ENCODE measurements at places on chromosomes 4 and X.

- no peak for DNase-seq
Observed at GRCh38 chrX:1330605-1331004, 6.0 kb upstream of the IL3RA start.

GRCh38 chr4:26337612-26338011 lies 16.8 kb downstream of the RBPJ start:
- no peak for DNase-seq

- DNase-seq = peak; percentile 1
Observed at GRCh38 chrX:135543924-135544323, 23.5 kb downstream of the INTS6L start.

DNA sequence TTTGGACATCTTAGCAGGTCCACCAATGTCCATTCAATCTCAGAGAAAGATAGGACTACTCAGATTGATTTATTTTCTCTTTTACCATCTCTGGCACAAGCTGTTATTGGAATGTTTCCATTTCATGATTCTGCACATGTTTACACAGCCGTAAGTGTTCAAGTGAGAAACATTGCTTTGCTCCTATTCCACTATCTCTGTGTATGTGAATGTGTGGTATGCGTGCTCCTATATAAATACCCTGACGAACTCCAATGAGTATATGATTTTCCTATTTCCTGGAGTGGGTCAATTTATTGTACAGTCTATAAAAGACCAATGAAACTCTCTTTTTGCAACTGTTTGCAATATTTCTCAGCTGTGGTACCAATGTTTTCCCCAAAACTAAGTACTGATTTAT lies 221.0 kb upstream of the GALNT7 start:
- no peak for DNase-seq

GRCh38 chr4:28479666-28480065 lies 1619.0 kb downstream of the STIM2 start:
- no peak for DNase-seq

DNA sequence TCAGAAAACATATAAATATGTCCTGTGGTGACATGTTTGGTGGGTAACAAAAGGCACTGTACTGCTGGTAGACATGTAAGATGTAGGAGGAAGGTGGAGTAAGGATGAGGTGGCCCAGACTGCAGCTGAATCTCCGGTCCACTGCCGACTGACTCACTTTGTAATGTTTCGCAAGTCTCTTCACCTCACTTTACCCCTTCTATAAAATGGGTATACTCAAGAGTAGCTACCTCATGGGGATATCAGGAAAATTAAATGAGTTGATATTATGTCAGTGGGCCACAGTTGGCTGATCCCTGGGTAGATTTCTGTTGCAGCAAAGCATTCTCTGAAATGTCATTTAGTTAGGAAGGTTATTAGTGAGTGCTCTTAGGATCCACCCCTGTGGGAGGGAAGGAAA lies 22.1 kb downstream of the MRFAP1 start:
- DNase-seq = no peak

GRCh38 chr4:188221090-188221489 lies 81.8 kb downstream of the TRIML1 start:
- no peak for DNase-seq

- peak; percentile 75 for DNase-seq
Observed at GRCh38 chrX:86047174-86047935, at the start of gene CHM. CHM (minus strand) TSS chrX:86047558; CDS start chrX:86047532, 26 bp downstream.

GRCh38 chrX:118666521-118666920 lies 60.9 kb upstream of the IL13RA1 start:
- no peak for DNase-seq

DNA sequence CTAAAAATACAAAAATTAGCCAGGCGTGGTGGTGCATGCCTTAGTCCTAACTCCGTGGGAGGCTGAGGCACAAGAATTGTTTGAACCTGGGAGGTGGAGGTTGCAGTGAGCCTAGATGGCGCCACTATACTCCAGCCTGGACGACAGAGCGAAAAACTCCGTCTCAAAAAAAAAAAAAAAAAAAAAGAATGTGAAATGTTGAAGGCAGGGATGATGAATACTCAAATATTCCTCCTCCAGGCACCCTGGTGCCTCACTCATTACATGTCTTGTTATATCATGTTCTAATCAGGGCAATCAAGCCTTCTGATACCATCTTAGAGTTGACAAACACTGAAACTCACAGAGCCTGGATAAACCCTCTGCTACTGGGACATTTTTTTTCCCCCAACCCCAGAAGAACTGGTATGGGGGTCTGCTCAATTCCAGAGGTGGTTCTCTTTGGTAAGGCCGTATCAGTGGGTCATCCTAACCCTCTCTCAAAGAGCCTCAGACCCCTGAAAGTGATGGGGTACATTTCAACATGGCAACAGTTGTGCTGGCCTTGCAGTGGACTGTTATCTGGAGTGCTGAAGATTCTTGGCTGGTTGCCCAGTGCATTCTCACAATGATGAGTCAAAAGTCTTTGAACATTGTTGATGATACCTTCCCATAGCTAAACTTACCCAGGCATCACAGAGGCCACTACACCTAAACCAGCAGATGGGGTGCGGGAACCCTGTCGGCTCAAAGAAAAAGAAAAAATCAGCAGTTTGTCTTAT lies 2.4 kb upstream of the SH3KBP1 start:
- peak; percentile 63 for DNase-seq

GRCh38 chr4:56575820-56576429 lies 70.3 kb downstream of the ARL9 start:
- peak; percentile 35 for DNase-seq

- DNase-seq = peak; percentile 4
Observed at GRCh38 chr4:6362243-6362885, 92.7 kb downstream of the WFS1 start.

DNA sequence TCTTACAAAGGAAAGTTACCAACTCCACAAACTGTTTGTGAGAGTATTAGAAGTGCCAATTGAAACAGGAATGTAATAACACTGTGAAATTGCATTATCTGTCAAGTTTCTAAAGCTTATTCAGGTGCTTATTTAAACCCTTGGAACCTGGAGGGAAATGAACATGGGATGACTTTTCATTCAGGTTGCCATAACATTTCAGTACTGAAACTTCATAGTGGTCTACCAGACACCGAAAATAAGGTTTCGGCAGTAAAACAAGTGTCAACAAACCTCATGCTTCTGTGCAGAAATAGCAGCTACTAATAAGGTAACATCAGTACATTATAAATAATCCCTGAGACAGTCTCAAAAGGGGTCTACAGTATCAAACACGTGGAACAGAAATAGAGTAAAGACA lies 890.7 kb upstream of the INTU start:
- no peak for DNase-seq

DNA sequence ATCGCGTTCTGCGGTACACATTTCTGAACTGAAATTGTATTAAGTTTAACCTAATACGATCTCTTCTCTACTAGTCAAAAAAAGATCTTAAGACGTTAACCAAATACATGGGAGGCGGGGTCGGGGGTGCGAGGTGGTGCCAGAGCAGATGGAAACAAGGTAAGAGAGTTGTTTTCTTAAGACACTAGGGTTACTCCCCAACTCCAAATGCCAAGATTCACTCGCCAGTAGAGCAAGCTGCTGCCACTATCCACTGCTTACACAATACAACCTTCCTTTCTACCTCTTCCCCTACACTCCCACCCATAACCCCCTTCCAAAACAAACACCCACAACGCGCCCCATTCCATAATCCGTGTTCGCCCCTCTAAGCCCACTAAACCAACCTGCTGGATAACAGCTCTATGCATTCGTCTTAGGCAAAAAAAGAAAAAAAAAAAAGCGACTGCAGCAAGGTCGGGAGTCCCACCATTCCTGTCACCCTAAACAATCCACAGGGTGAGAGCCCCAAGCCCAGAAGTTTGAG lies 1.3 kb downstream of the LCORL start:
- DNase-seq = peak; percentile 12

DNA sequence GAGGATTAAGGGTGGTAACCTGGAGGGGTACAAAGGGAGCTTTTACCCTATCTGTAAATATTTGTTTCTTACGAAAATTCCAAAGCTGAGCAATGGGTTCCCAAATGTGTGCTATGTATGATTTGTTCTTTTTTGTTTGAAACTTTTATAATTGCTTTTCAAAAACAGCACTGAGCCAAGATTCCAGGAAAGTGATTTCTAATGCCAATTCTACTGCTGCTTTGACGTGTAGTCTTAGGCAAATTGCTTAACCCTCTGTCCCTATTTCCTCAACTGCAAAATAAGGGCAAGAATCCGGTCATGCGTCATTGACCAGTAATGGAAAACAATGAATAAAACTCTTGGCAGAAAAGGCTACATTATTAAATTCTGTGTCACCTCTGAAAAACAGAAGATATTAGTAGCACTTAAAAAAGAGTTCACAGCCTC lies 454.7 kb downstream of the IL15 start:
- DNase-seq = peak; percentile 71

DNA sequence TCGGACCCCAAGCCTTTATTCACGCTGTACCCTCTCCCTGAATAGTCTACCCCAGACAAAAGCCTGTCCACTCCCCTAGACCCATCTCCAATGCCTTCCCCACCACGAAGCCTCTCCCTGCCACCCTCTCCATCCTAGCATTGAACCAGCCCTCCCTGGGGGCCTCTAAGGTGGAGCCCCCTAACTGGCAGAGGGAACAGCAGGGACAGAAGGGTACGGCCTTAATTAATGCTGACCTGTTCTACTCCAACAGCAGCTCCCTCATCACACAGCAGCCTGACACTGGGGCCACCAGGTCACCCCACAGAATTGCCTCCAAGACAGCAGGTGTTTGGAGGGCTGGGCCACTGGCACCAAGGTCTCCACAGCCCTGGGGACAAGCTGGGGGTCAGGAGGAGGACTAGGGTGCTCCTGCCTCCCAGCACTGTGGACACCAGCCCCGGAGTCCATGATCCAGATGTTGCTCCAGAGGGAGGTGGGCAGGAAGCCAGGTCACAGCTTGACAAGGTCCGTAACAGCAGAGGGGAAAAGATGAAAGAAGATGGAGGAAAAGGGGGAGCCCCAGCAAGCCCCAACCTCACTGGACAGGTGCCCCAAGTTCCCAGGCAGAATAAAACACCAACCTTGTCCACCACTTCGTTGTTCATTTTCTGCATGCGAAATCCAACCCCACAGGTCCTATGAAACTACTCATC lies 3.7 kb downstream of the CRMP1 start:
- DNase-seq = no peak

GRCh38 chrX:123450222-123450621 lies 266.1 kb downstream of the GRIA3 start:
- peak; percentile 1 for DNase-seq

GRCh38 chr4:104451573-104451972 lies 43.1 kb downstream of the CXXC4 start:
- DNase-seq = peak; percentile 4

GRCh38 chr4:173685831-173686210 lies 155.8 kb upstream of the HAND2 start:
- no peak for DNase-seq

DNA sequence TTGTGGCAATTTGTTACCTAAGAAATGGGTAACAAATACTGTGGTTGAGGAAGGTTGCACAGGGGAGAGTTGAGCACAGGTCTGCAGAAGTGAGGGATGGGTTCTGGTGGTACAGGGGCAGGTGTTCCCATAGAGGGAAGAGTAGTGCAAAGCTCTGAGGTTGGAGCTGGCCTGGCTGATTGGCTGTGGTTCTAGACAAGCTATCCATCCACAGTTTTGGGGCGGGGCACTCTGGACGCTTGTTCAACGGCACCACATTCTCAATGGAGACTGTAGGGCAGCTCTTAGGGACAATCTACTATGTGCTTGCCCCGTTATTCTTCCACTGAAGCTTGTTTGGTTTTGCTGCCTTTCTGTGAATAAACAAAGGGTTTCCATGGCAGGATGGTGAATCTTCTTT lies 35.4 kb downstream of the NAT8L start:
- DNase-seq = no peak

DNA sequence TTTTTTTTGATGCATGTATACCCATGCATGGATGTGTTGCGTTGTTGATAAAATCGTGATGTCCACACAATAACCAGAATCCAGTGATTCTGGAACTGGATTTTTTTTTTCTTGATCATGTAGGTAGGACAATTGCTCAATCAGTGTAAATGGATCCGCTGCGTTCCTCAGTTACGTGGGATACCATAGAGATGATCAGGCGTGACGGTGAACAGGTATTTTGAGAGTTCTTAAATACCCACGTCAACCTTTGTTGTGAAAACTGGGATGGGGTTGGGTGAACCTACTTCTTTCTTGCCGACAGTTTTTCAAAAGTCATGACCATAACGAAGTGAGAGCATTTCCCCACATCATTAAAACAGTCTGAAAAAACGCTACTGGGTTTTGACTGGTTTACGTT lies 913 bp upstream of the SMIM10L2A start:
- no peak for DNase-seq

DNA sequence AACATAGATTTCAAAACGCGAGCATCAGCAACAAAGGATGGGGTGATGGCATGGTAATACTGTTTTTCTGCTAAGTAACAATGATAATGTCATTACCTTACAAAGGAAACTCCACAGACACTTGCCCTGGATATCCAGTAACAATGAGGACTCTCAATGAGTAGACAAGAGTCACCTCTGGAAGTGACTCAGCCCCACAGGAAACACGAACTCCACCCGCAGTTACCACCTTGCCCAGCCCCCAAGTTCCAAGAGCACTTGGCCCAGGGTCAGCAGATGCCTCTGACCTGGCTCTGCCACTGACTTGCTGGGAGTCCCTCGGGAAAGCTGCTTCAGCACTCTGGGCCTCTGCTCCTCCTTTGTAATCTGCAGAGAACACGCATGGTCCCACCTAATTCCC lies 110.3 kb upstream of the MAP3K15 start:
- DNase-seq = no peak

DNA sequence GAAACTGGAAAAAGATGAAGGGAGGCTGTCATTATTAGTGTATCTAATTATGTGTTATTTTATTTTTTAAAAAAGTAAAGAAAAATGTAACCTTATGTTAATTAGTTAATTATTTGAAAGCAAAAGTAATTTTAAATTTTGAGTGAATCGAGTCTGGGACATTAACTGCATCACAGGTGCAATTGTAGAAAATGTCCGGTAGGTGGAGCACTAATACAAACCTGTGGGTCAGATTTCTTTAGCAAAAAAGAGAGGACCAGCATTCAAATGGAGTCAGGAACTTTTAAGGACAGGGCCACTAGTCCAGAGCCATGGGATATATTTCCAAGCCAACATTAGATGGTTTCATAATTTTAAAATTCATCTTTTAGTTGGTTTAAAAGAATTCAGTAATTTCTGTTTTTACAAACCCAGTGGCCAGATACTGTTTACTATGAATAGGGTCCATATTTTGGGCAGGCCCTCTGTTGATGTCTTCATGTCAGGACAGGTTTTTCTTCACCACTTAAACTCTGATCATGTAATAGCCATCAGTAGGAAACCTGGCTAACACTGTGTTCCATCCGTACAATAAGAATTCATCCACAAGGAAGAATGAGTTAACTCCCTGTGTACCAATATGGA lies 27.2 kb downstream of the BST1 start:
- DNase-seq = peak; percentile 53

DNA sequence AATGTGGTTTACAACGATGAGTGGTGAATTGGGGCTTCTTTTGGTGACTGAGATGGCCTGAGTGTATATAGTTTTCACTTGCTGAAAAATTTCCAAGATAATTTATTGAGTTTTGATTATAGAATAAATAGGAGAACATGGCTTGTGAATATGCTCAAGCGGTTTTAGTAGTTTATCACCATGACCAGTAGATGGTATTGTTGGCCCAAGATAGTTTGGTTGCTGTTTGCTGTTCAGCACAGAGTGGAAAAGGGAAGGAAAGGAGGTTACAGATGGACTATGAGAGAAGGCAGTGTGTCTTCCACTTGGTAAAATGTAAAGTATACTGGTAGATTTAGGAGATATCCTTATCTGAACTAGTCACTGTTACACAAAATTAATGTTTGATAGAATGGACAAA lies 55.8 kb upstream of the POU4F2 start:
- DNase-seq = no peak
